SW480 (cell line): ENCODE measurements at places on chromosomes 2 and 18.

- no peak for DNase-seq
Observed at GRCh38 chr18:7071600-7071999, 46.0 kb downstream of the LAMA1 start.

- DNase-seq, result peak; percentile 4
Observed at GRCh38 chr2:53129851-53130250, 637.8 kb upstream of the CHAC2 start.

- no peak for DNase-seq
Observed at GRCh38 chr2:25619185-25619584, 54.2 kb downstream of the DTNB start.

- DNase-seq, result no peak
Observed at GRCh38 chr18:27627927-27628326, 442.8 kb upstream of the CHST9 start.

- DNase-seq, result no peak
Observed at GRCh38 chr2:205904873-205905272, 181.1 kb downstream of the INO80D start.
